Endothelial cell (in vitro differentiated cells): ENCODE measurements at places on chromosomes 16 and 17.

DNA sequence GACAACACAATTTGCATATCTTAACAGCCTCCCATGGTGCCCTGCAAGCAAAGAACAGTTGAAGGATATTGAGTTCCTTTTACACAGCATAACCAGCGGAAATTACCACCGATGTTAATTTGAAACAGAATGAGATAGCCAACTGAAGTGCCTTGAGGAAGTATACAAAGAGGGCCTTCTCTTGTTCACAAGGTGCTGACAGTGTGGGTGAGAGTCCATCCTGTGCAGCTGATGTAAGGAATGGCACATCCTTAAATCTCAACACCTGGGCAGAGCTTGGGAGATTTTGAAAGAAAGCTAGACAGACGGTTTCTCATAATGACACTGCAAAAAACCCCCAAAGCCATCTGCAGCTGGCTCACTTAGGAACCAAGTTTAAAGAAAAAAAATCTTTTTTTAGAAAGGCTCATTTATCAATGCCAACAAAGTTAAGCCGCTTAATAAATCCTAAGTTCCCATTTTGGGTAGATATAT, 818.6 kb downstream of the KCNJ2 start:
- DNase-seq, result no peak

- no peak for DNase-seq
Observed at GRCh38 chr16:4980691-4981090, 22.6 kb downstream of the SEC14L5 start.

GRCh38 chr16:24010440-24011089, 174.8 kb downstream of the PRKCB start:
- peak; percentile 69 for DNase-seq

DNA sequence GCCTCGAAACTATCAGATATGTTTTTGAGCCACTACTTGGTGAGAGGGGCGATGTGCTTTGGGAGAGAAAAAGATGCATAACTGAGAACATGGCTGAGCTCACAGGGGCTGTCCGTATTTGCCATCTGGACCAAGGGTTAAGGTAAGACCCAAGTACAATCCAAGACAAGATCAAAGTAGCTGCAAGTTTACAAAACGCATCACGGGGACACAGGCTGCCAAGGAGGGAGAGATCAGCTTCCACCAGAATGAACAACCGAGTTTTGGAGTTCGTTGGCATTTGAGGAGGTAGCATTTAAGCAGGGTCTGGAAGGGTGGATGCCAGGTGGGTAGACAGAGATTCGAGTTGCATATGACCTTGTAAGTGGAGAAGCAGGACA, 2.2 kb downstream of the PITPNC1 start:
- no peak for DNase-seq

DNA sequence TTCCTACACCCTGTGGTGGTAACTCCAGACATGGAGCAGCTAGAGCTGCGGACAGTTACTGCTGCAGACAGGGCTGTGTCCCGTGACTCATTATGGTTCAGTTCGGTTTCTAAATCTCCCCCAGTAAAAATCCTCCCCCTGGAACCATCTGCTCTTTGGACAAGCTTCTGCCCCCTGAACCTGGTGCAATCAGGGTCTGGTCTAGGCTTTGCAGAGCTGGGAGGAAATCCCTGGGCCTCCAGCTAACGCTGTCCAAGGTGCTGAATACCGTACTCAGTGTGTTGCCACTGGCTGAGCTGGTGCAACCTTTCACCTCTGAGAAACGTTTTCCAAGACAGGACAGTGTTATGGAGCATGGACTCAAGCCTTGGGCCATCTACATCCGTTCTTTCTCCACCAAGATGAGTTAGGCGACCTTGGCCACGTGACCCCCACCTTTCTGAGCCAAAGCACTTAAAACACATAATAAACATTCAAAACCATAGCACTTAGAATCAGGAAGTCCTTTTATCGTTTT, 142.0 kb downstream of the CPPED1 start:
- DNase-seq, result peak; percentile 76

DNA sequence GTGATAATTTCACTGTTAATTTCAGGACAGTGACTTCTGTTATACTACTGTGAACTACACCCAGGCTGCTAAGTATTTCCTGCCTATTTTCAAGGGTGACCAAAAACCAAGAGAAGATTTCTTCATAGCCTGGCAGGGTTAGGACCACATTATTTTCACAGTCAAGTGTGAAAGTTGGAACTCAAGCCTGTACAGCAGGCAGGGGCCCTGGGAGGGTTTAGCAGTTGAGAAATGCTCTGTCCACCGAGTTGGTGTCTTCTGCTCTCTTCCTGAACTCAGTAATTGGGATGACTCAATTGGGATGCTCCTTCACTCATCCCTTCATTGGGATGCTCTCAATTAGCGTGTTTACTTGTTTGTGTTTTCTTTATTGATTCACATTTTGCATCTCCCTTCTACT, 347.3 kb upstream of the CDH11 start:
- DNase-seq, result no peak

DNA sequence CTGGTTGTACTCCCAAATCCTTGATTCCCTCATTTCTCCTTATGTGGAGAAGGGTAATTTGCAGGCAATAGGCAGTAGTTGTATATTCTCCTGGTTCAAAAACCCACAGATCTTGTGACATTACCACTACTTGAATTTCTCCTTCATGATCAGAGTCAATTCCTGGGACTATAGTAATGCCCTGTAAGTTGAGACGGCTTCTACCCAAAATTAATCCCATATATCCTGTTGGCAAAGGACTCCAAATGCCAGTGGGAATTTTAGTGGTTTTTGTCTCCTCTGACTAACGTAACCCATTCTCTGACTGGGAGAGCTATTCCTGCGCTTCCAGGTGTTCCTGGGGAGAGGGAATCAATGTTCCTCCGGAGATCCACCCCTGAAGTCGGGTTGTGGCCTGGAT, 11.6 kb upstream of the ZNF689 start:
- DNase-seq, result no peak

GRCh38 chr16:62909597-62909996, 873.4 kb upstream of the CDH8 start:
- no peak for DNase-seq

DNA sequence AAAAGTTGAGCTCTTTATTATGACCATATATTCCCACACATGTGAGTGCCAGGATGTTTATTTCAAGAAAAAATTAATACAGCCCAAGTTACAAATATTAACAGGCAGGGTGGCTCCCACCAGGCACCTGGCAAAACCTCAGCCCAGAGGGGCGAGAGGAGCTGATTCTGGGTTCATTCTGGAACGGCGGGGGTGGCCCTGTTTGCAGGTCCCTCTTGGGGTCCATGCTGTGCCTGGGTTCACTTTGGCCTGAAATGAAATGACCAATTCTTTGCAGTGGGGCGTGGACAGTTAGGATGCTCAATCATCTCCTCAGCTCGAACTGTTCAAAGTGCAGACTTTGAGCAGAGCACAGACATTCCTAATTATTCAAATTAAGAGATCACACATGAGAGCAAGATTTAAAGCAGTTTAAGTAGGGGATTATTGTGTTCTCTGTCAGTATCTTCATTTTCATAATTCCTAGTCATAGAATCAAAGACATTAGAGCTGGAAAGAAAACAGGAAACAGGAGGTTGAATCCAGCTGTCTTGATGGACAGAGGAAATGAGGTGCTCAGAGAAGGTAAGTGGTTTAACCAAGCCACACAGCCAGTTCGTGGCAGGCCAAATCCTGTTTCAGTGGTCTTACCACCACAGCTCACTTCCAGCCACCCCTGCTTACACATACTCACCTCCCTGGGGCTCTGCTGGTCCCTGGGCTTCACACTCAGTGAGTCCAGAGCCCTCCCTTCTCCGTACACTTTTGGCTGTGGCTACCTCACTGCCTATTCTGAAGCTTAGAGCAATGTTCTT, 363.9 kb upstream of the TNRC6C start:
- DNase-seq, result no peak

DNA sequence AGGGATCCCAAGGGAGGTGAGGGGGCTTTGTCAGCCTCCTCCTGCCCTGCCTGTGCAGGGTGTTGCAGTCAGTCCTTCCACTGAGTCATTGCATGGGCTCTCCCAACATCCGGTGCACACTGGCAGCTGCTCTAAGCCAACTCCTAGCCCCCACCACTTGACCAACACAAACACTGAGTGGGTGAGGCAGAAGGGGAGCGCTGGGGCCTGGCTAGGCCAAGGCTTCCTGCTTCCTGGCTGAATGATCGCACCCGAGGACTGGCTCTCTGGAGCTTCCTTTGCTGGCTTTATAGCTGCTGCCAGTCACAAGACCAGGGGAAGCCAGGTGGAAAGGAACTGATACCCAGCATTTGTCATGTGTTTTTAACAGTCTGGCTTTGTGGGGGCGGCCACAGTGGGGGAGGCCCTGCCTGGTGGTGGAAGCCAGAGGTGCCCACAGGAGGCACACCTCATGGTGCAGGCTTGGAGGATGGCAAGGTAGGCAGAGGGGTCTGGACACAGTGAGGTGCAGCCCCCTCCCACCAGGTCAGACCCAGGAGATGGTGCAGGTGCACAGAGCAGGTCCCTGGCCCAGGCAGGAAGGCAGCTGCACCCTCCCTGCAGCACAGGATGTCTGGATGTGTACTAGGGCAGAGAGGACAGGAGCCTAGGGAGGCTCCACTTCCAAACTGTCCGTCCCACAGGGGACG, 6.8 kb downstream of the MPG start:
- DNase-seq, result peak; percentile 39

DNA sequence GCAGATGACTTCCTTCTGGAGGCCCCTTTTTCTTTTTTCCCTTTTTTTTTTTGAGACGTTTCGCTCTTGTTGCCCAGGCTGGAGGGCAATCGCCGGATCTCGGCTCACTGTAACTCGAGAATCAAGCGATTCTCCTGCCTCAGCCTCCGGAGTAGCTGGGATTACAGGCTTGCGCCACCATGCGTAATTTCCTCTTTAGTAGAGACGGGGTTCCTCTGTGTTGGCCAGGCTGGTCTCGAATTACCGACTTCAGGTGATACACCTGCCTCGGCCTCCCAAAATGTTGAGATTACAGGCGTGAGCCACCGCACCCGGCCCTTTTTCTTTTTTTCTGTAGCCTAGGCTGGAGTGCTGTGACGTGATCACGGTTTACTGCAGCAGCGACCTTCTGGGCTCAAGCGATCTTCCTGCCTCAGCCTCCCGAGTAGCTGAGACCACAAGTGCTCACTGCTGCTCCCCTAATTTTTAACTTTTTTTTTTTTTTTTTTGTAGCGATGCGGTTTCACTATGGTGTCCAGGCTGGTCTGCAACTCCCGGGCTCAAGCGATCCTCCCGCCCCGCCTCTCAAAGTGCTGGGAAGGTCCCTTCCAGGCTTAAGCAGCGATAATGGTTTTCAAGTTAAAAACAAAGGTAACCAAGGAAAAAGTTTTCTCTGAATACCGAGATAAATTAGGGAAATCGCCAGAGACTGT, 956 bp upstream of the IST1 start:
- DNase-seq, result peak; percentile 38

DNA sequence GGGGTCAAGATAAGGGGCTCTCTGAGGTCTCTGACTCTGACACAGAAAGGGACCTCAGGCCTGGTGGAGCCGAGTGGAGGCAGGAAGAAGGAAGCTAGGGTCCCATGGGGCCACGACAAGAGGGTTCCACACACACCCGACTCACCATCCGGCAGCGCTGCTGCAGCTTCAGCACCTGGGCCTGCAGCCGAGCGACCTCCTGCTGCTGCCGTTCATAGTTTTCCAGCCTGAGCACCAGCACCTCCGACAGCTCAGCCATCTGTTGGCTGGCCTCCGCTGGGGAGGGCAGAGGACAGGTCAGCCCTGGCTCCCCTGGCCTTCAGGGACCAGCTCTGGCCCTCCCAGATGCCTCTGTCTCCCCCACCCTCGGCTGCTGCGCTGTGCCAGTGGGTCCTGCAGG, 6.4 kb downstream of the HAP1 start:
- DNase-seq, result no peak

DNA sequence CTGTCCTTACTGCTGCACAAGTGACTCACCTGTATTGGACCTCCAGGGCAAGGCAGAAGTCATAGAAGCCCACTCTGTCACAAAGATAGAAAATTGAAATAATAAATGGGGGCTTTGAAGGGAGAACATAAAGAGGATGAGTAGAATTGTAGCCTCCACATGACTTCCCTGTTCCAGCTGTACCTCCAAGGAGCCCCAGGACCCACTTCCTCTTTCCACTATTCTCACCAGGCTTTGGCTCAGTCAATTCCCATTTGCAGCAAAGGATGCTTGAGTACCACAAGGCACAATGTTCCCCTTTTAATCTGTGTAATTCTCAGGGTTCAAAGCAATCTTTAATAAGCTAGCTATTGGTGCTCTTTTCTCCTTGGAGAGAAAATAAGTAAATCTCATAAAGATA, 512.1 kb downstream of the TOX3 start:
- DNase-seq, result no peak
